ENCODE measurements at places on chromosomes 2 and 18.

- DNase-seq = no peak
Measured at GRCh38 chr2:133603109-133603508, 34.8 kb upstream of the NCKAP5 start.

DNA sequence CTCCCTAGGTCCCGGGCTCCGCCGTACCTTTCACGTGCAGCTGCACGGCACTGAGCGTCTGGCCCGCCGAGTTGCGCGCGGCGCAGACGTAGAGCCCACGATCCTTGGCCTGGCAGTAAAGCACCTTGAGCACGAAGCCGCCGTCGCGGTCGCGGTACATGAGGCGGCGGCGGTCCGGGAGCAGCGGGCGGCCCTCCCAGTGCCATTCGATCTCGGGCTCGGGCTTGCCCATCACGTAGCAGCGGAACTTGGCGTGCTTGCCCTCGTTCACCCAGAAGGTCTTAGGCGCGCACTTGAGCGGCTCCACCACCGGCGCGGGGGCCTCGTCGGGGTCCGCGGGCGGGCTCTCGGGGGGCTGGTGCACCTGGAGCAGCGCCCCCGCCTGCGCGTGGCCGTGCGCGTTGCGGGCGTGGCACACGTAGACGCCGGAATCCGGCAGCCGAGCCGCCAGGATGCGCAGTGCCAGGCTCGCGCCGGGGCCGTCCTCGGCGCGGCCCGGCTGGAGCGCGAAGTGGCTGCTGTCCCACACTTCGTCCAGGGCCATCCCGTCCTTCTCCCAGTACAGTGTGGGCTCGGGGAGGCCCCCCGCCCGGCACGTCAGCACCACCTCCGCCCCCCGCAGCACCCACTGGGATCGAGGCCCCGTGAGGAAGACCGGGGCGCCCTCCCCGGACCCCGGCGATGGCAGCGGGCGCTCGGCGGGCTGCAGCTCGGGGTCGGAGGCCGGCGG is 980 bp downstream of the OBSL1 start:
- DNase-seq = no peak

DNA sequence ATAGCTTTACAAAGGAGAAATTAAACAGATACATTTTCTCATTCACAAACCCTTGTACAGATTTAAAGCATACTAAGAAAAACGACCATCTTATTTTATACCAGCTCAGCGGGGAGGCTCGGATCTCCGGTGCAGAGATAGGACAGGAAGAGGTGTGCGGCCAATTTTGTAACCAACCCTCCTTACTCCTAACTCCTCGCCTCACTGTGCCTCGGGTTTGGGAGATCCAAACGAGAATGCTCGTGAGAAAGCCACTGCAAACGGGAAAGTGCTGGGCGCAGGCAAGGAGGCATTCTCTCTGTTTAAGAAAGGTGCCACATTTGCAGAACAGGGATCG is 1.2 kb downstream of the KDSR start:
- peak; percentile 22 for DNase-seq

DNA sequence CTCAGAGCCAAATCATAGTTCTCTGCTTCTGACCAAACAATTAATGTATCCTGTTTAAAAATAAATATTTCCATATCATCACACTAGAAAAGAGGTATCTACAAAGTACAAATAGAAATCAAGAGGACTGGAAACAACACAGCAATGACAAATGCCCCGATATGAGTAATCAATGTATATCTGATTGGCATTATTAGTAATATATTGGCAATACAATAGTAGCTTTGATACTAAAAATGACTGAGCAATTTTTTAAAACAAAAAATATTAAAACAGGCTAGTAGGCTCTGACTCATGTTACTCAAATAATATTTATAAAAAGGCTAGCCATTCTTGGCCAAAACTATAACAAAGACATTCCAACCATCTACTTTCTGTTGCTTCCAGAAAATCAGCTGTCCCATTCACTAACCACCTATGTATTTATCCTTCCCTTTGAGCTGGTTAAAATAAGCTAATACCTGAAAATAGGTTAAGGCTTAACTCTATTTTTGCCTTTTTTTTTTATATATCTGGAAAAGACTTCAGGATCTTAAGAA is 13.3 kb downstream of the PPP4R3B start:
- no peak for DNase-seq

- no peak for DNase-seq
Measured at GRCh38 chr18:64974391-64975125, 776.3 kb upstream of the CDH7 start.

DNA sequence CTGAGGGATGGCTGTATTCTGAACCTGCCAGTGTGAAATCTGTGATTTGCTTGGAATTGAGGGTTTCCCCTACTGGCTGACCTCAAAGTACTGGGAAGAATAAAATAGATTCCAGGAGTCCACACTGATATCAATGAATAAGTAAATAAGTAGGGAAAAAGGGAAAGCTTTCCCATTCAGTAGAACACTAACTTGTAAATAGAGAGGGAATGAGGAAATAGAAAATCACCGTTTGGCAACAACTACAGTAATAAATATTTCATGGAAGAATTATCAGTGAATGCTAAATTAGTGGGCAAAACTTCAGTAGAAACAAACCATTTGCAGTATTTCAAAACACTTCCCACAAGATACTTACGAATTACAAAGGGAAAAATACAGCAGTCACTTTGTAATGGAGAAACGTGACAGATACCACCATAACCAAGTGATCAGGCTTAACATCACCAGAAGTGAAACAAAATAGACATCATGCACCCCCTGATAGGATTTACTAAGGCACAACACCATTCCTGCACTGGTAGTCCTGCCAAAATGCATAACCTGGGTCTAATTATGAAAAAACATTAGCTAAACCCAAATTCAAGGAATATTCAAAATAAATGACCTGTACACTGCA is 88.5 kb downstream of the ICA1L start:
- DNase-seq = no peak

DNA sequence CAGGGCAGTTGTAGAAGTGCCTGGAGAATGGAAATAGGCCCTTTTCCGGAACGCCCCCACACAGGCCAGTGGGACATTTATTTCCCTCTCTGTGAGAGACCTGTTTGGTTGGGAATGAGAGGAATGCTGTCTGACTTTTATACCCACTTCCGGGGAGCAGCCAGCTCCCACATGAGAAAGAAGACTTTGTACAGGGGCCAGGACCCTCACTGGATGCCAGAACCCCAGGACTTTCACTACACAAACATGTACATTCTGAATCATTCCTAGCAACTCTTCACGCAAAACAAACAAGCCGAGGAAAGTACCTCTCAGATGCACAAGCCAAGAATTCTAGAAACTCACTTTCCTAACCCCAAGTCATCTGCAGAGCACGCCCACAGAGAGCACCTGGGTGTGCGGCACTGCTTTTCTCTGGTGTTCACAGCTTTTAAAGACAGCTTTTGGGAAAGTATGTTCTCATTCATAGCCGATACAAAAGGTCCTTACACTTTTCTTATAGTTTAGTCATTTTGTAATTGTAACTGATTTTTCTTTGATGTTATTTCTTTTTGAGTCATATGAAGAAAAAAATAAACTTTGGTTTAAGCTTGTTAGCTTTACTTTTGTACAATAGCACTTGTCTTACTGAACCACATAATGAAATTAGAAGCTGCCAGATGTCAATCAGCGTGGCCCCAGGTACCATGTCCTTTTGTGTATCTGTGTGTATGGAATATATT is 856.1 kb upstream of the ID2 start:
- DNase-seq = no peak

GRCh38 chr2:239444626-239445577 is 44.1 kb upstream of the HDAC4 start:
- DNase-seq = no peak

DNA sequence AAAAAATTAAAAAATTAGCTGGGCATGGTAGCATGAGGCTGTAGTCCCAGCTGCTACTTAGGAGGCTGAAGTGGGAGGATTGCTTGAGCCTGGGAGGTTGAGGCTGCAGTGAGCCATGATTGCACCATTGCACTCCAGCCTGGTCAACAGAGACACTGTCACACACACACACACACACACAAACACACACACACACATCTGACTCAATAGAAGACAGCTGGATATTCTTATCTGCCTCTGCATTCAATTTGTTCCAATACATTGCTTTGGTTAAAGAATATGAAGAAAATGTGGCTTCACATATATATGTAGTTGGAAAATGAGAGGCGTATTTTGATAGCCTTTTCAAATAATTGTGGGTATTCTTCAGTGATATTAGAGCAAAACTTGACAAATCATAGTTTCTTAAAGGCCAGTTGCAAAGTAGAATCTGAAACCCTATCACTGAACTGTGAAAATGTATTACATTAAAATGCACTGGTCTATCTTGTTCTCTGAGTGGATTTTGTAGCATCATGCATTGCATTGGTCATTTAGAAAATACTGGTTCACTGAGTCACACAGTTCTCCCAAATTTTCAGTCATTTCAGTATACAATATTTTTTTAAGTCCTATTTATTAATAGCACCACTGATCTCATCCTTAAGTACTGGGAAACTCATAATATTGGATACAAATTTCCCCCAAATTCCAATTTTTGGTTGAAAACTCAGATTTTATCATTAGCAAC is 140.9 kb downstream of the MCFD2 start:
- DNase-seq = no peak

DNA sequence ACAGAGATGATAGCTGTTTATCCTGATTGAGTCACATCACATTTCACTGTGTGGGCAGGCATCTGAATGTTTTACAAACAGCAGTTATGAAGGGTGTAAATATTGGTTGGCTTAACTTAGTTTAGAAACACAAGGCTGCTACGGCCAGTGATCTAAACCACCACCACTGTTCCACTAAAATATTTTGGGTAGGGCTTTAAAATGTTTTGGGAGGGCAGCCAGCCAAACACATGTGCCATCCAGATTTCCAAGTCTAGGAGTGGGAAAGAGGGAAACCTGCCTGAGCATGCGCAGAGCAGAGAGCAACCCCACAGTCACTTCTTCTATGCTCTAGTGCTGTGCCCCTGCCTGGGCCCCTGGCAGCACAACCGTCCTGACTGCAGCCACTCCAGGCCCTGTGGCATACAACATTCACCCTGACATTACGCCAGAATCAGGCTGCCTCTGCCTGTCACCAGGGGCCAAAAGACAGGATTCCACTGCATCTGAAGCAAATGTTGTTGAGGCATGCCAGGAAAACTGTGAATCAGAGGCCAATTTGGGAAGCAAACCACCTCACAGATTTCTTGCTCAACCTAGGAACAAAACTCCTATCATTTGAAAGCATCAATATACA is 74.8 kb upstream of the COL5A2 start:
- no peak for DNase-seq

DNA sequence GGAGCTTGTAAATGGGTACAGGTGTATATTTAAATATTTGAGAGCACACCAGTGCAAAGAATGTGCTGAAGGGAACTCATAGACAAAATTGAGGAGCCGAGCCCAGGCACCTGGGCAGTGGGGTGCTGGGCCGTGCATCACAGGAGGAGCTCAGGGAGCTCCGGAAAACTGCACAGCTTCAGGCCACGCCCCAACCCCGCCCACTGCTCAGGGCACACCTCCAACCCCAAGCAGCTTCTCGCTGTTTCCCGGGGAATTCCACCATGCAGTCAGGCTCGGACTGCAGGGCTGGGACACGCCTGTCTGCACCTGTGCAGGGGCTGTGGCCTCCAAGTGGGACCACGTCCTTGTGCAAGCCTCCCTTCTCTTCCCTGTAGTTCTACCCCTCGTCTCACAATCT is 243.0 kb downstream of the HDAC4 start:
- no peak for DNase-seq

DNA sequence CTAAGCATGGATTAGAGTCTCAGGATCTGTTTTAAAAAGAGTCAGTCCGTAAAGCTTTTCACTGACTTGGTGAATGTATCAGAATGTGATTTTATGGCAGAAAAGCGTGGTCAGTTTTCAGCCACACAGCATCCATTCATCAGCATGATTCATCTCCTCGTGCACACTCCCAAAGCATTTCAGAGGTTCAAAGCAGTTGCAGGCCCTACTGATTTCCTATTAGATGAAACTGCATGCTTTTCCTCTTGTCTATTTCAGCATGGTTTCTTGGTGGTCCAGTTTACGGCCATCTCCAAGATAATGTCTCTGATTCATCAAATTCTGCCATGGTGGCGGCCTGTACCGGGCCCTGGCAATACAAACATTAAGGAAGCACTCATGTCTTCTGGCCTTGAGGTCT is 4.8 kb upstream of the PARD6G start:
- DNase-seq = no peak

DNA sequence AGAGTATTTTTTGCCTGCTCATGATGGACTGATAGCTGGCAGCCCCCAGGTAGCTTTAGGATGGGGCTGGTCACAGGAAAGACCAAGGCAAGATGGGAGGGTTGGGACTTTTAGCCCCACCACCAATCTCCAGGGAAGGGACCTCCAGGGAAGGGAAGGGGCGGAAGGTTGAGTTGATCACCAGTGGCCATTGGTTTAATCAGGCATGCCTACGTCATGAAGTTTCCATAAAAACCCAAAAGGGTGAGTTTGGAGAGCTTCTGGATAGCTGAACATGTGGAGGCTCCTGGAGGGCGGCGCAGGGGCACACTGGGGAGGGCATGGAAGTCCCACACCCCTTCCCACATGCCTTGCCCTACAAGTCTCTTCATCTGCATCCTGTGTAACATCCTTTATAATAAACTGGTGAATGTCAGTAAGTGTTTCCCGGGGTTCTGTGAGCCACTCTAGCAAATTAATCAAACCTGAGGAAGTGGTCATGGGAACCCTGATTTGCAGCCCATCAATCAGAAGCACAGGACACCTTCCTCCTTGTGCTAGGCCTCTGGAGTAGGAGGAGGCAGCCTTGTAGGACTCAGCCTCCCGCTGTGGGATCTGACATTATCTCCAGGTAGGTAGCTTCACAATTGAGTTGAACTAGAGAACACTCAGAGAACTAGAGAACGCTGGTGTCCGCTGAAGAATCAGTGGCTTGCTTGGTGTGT is 30.3 kb downstream of the RAB31 start:
- no peak for DNase-seq

GRCh38 chr2:134704173-134704572 is 14.6 kb downstream of the TMEM163 start:
- no peak for DNase-seq

All from activated CD4-positive, alpha-beta T cell treated with anti-CD3 and anti-CD28 coated beads, Interleukin-2, amount 10 ng/mL, durations not matched to agents 7 days and 5 days (primary cell).